NCI-H2081 treated with DMSO at 0.1 percent for 48 hours (cell line): ENCODE measurements at places on chromosomes 7 and 10.
A peak's percentile ranks its signal among the peaks of the same experiment; 100 is the strongest.

- no peak for DNase-seq
Measured at GRCh38 chr7:40356871-40357709, 222.3 kb downstream of the SUGCT start.

DNA sequence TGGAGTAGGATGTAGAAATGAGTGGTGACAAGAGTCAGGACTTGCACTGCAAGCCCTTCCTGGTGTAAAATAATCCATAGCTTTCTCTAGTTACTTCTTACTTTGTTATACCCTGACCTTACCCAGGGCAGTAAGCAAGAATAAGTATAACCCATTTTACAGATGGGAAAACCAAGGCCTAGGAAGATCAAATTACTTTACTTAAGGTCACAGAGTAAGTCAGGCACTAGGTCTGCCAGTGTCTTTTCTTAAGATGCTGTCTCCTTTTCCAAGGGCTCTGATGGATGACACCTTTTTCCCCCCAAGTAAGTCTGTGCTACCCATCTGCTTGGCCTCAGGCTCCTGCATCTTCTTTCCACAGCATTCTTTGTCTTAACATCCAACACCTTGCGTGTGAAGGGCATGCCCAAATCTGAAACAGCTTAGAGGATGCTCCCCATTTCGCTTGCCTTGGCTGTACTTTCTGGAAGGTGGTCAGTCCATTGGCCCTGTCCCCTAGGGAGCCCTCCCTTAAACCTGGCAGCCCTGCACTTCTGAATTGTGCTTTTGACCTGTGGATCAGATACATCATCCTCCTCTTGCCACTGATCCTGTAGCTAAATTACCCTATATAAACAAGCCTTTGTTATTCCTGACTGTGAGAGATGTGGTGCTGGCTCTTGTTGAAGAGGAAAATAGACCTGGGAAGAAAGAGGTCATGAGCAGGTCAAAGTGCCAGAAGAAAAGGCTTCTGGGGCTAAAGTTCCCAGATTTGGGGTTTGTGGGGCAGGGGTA, 168.6 kb downstream of the LRMDA start:
- no peak for DNase-seq

GRCh38 chr7:114293289-114294012, 121.2 kb upstream of the FOXP2 start:
- DNase-seq = no peak

DNA sequence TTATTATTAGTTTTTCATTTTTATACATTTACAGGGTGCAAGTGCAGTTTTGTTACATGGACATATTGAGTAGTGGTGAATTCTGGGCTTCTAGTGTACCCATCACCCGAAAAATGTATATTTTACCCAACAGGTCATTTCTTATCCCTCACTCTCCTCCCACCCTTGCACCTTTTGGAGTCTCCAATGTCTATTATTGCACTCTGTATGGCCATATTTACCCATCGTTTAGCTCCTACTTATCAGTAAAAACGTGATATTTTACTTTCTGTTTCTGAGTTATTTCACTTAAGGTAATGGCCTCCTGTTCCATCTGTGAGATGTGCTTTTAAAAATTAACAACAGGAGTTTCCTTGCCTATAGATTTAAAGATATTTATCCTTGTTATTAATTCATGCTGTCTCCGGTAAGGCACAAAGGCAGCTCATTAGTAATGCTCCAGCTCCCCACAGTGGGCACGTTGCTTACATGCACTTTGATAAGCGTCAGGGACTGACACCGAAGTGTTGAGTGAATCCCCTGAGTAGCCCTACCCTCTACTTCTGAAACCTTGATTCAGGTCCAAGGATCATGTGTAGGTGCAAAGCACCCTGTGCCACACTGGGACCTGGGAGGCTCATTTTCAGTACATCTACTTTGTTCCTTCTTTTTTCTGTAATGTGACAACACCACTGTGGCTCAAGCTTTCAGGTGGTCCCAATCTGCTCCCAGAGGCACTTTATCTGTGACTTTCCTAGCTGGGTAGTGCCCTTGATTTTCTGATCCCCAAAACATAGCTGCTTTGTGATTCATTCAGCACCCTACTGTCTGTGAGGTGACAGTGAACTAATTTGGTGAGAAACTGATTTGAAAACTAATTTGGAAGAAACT, 27.3 kb downstream of the HYAL4 start:
- DNase-seq = peak; percentile 9

GRCh38 chr7:131527456-131527855, 29.0 kb downstream of the PODXL start:
- DNase-seq = no peak

GRCh38 chr10:10644008-10644646, 373.5 kb upstream of the CELF2 start:
- no peak for DNase-seq

DNA sequence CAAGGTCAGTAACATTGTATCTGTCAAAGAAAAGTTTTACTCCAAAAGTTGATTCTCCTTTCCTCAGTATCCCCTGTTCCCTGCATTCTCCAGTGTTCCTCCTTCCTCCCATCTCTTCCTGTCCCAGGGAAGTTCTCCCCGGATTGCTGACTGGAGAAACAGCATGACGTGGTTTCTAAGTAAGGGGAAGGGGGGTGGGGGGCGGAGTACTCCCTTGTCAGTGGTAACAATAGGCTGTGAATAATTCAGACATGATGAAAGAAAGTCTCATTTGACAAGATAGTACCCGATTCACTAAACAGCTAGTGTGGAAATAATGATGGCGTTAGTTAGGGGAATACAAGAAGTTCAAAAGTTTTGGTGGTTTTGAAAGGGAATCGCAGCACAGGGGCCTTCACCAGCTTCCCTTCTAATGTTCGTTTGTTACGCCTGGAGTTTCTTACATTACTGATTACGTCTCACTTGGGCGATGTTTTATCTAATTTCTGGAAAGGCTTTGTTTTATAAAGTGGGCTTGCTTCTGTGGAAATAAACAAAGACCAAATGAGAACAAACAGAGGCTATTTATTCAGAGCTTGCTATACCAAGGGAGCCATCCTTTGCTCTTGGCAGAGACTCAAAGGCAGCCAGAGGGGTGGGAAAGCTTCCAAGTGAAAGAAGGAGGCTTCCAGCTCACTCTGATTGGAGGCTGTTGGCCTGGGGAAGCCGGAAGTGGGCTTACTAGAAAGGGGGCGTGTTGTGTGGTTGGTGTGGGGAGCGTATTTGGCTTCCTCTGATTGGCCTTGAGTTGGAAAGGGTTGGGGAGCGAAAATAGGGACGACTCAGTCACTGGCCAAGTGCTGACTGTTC, 453.7 kb downstream of the SDK1 start:
- DNase-seq = peak; percentile 93

DNA sequence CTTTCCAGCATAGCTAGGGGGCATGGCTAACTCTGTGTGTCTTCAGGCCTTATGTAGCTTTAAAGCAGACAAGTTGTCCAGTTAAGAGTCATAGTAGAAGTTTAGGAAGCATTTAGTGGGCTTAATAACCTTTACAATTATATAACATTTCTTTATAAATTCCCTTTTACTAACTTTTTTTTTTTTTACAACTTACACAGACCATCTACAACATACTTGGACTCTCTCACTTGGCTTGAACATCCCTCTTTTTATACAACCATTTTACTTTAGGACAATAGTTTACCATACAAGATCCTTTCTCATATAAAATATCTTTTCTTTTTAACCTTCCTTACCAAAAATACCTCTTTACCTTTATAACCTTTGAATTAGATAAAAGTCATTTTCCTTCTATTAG, 26.3 kb downstream of the SP4 start:
- no peak for DNase-seq

DNA sequence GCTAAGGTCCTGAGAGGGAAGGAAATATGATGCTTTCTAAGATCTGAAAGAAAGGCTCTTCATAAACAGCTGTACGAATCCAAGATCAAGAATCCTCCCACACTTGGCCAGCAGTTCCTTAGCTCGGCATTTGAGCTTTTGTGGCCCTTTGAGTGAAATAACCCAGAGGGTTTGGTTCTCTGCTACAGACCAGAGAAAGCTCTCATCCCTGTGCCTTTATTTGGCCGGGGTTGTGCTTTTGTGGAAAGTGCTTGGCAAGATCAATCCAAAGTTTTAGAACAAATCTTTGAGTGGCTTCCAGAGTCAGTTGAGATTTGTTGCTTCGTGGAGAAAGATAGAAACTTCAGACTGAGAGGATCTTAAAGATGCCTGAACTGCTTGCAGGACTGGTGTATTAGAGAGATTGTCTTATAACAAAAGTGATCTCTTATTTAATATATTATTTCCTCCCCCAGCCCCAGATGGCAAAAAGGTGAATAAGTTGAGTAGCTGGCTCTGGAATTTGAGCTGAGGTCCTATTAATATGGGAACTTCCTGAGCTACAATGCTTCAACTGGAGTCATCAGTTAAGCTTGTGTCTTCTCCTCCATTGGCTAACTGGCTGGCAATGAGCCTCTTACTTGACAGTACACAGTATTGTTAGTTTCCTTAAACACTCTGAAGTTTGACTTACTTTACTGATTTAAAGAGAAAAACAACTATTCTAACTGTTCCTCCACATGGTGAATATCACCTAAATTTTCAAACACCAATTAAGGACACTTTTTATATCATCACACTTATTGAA, 687.3 kb downstream of the MAGI2 start:
- DNase-seq = no peak

DNA sequence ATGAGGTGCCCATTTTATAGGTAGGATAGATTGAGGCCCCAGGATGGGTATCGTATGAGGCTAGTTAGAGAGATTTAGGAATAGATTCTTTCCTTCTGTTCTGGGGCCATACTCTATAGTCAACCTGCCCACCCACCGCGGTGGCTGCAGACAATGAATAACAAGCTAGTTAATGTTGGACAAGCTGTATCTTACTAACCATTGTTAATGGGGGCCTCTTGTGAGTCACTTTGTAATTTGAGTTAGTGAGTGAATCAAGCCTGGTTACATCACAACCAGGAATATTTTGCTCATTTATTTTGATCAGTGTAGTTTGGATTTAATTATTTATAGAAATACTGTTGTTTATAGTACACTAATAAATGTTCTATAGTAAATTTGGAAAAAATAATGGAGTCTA, 7.3 kb downstream of the SORCS3 start:
- DNase-seq = no peak

DNA sequence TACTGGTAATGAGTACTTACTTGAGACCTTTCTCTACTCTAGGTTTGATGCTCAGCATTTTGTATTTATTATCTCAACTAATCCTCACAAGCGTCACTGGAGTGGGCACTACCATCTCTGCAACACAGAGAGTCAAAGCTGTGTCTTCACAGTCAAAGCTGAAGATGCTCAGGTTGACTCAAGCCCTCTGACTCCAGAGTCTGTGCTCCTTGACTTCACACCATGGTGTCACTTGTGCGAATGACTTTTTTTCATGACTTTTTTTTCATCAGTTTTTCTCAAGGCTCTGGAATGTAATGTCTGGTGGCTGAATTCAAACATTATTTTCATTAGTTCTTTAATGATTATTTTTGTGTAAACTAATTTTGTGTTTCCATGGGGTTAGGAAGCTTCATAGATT, 30.4 kb upstream of the TARP start:
- DNase-seq = no peak

DNA sequence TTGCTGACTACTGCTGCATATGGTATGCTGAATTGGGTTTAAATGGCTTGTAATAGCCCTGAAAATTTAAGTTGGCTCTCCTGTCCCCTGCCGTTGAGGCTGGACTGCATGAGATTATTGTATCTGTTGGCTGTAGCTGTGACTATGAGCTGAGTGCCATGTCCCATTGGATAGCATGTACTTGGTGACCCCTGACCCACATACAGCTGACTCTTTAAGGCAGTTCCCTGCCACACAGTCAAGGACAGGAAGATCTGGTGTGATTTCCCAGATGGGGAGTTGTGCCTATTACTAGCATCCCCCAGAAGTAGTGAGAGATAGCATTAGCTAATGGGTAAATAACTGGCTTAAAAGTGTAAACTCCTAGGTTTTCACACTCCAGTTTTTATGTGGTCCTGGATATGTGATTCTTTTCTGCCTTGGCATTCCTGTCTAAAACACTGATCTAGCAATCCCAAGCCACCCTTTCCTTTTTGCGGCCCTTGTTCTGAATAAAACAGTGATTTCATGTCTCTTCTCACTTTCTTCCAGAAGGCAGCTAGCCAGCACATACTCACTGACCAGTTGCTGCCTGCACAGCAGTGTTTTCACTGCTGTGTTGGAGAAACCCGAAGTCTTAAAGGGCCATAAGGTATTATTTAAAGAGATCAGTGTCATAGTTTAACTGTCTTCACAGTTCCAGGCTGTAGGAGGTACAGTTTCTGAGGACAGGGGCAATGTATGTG, 35.9 kb downstream of the LRRC4 start:
- DNase-seq = no peak

GRCh38 chr10:129039406-129040370, 427.4 kb upstream of the MGMT start:
- DNase-seq = no peak

DNA sequence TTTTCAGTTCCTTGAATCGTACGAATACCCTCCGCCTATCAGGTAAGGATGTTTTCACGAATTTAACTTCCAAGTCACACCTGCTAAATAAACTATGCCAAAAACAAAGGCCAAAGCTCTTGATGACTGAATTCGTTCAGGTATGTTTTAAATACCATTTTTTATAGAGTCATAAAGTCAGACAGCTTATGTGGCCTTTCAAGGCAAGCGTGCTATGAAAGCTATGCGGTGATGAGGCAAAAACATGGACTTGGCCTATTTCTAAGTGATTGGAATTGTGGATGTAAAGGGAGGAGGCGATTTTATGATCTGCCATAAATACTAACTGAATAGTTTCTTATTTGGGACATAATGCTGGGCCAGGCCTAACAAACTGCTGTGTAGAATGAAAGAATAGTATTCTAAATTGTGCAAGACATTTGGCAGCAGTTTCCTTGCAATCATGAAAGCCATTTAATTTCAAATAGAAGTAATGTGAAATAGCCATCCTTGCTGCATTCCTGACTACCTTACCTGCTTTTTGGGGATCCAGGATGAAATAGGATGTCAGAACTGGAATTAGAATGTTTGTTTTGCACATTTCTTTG, 14.0 kb downstream of the SLC39A12 start:
- DNase-seq = no peak

DNA sequence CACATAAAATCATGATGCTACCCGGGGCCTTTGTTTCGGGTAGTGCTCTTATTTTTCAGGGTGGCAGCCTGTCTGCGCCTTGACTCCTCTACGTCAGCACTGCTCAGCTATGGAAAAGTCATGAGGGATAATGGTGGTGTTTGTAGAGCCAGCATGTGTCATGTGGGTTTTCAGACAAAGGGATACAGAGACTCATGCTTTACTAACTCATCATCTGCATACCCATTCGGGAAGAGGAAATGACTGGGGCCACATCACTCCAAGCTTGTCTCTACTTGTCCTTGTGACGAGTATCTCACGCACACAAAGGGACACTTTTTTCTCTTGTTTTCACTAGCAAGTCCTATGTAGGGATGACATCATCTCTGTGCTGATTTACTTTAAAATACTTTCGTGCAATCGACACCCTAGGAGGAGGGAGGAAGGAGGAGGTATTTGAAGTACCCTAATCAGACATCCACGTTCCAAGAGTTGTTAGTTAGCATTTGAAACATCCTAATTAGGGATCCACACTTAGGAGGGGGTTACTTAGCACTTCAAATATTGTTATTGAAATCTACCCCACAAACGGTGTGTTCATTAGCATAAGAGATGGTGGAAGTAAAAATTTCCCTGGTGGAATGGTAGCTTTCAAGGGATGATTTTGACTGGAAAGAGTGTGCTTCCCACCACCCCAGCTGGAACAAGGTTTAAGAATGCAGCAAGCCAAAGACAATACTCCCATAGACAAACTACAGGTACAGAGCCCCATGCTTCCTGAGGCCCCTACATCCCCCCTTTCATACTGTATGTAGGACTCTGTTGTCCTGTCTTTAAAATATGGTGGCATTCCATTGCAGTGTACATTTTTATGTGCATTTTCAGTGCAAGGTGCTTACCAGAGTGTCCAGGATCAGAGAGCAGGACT, 52.0 kb downstream of the THNSL1 start:
- no peak for DNase-seq
